ENCODE measurements at places on chromosomes 7 and 10.

GRCh38 chr10:43199684-43200537, 61.7 kb downstream of the CSGALNACT2 start:
- DNase-seq, result no peak

DNA sequence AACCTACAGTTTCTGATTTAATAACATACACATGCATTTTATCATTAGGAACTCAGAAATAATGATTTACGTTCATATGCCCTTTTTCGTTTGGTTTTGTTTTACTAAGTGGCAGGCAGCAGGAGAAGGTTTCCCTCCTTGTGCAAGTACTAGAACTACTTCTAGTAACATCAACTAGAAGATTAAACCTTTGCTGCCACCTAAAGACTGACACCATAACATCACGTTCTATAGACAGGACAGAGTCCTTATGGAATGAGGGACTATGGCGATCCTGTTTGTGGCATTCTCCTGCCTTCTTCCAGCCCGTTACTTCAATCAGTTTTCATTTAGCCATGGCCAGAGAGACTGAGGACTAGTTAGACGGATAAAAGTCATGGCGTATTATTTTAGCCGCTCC, 53.2 kb downstream of the GAD2 start:
- no peak for DNase-seq

GRCh38 chr10:15518250-15518649, 147.2 kb upstream of the FAM171A1 start:
- DNase-seq, result no peak

- no peak for DNase-seq
Measured at GRCh38 chr10:126905776-126906703, 812 bp downstream of the DOCK1 start.

DNA sequence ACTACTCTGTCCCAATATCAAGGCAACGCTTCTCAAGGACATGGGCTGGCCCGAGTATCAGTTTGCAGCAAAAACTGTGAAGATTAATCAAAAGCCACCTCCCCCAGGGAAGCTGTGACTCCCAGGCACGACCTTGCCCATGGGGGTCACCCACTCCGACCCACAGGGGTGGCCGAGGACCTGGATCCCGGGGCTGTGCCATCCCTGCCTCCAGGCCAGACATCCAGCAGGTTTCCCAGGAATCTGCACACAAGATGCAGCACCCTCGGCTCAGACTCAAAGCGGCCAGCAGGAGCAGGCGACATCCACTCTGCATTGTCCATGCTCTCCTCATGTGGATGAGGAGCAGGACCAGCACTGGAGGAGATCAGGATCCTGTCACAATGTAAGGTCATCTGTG, 39.8 kb downstream of the PTPRN2 start:
- no peak for DNase-seq

DNA sequence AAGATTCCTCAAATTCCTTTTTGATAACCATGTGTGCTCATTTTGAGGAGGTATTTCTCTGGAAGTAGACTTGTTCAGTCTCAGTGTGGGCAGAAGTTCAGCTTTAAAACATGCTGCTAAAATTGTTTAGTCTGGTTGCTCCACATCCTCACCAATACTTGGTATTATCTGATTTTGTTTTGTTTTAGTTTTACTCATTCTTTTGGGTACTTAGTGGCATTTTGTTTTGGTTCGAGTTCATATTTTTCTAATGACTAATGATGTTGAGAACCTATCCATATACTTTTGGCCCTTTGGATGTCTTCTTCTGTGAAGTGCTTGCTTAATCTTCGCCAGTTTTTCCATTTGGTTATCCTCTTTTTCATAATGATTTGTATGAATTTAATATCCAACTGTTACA, 694.2 kb upstream of the FZD8 start:
- DNase-seq, result no peak

DNA sequence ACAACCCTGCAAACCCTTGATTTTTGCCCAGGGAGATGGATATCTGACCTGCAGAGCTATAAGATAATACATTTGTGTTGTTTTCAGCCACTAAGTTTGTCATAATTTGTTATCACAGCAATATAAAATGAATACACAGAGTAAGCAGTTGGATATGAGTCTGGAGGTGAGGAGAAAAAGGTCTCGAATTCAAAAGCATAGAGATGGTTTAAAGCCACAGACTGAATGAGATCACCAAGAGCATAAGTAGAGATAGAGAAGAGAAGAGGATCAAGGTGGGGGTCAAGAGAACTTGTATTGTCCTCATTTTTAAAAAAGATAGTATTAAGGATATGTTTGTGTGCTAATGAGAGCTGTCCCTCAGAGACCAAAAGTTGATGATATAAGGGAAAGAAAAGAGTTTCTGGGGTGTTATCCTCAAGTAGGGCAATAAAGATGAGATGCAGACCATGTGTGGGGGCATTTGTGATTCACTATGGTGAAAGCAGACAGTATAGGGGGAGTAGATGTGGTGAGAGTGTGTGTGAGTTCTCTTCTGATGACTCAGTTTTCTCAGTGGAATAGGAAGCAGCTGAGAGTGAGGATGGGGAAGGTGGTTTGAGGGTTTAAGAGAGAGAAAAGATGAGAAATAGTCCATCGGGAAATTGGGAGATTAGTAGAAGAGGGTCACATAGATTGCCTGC, 25.8 kb upstream of the PCGF5 start:
- no peak for DNase-seq

DNA sequence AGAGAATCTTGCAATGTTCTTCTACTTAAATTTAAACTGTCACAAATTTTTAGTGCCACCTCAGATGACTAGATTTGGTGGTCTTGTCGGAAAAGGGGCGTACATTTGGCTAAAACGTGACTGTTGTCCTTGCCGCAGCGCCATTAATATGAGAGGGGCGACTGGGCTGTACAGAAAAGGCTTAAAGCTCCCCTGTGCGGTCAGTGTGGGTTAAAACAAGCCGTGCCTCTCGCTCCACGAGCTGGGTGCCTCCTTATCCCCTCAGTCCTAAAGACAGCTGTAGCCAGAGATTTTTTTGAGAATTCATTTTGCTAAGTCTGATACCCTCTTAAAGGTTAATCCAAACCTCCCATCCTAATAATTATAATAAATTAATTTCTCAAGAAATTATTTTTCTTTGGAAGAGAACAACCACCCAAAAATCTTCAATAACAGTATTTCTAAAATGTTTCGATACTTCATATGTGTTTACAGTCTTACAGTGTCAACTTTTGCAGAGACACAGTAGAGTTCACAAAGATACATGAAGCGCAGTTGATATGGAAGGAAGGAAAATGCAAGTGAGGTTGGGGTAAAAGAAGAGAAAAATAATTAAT, 68.6 kb downstream of the C7orf25 start:
- DNase-seq, result no peak

DNA sequence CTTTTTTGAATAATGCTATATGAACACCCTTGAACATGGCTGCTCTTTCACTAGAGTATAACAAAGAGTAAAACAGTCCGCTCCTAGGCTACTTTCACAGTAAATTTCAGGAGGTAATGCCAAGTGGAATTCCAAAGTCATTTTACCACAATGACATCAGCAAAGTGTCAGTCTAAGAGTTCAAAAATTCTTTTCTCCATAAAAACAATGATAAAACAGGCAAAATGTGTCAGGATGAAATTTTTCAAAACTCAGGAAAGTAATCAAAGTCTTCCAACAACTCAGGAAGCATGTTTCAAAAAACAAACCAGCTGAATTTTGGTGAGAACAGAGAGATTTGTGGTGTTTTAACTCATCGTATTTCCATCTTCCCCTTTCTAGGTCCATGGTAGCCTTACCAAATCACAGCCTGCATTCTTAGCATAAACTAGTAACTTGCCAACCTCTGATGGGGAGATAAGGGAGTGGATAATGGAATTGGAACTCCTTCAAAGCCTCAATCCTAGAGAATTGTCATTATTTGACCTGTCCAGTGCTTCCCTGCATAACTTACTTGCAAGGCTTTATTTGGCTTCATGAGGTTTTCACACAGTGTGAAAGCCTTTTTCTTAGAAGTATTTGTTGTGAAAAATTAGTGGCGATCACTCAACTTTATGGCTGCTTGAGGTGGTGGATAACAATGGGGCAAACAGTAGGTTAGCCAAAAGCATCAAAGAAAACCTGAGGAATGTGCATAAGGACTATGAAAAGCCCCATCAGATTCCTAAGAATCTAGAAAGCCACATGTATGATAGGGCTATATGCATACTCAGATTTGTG, 302.7 kb downstream of the HDAC9 start:
- DNase-seq, result no peak

DNA sequence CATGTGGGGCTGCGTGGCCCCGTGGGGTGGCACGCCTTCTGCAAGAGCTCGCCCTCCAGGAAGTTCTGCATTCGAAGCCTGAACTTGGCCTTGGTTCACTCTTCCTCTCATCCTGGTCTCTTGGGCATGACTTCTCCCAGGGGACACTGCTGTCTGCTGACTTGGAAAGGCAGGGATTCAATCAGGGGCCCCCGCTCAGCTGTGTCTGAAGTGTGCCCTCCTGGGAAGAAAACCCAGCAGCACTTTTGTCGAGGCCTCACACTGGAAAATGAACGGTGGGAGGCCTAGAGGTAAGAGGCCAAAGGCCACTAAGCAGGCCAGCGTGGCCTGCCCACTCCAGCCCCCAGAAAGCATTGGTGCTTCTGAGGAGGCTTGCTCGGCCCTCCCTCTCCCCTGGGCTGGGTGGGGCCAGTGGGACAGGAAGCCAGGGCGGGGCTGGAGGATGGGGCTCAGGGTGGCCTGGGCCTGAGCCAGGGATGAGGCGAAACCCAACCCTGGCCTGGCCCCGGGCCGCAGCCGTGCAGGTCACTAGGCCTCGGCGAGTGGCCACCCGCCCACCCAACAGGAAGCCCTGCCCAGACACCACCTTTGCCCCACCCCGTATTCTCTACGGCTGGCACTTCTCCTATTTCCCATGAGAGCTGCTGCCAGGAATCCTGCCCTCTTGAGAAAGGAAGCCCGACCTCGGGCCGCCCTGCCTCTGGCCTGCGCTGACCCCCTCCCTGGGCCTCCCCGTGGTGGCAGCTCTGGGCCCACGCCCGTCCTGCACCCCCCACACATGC, 81.1 kb downstream of the ZMIZ1 start:
- peak; percentile 50 for DNase-seq

DNA sequence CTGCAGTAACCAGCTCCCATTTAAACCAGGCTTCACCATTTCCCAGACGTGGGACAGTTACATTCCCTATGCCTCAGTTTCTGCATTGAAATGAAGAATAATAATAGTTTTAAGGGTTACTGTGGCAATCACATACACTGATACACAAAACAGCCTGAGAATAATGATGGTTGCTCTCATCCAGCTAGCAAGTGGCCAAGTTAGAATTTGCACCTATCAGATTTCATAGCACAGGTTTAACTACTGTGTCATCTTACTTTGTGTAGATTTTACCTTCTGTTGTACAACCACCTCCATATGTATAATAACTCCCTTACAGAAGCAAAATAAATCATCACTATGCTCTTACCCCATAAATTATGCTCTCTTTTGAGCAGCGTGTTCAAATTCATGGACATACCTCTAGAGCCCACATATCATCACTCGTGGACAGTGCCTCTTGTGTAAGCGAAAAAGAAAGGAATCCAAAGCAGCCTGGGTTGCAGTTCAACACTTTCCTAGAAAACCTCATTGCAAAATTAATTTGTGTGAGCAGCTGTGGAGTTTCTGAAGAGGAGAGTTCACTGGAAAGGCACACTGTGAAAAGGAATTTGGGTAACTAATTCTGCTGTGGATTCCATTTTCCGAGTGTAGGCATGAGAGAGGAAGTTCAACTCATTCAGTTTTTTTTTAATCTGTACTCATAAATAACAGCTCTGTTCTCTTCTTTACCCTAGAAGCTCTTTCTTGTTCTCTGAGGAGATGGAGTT, 492.5 kb downstream of the ARL4A start:
- DNase-seq, result no peak

GRCh38 chr7:68063171-68063570, 1066.5 kb downstream of the TYW1 start:
- no peak for DNase-seq

GRCh38 chr7:50834031-50834535, 51.4 kb upstream of the GRB10 start:
- no peak for DNase-seq

GRCh38 chr7:139829775-139830117, 682 bp downstream of the TBXAS1 start:
- DNase-seq, result no peak

DNA sequence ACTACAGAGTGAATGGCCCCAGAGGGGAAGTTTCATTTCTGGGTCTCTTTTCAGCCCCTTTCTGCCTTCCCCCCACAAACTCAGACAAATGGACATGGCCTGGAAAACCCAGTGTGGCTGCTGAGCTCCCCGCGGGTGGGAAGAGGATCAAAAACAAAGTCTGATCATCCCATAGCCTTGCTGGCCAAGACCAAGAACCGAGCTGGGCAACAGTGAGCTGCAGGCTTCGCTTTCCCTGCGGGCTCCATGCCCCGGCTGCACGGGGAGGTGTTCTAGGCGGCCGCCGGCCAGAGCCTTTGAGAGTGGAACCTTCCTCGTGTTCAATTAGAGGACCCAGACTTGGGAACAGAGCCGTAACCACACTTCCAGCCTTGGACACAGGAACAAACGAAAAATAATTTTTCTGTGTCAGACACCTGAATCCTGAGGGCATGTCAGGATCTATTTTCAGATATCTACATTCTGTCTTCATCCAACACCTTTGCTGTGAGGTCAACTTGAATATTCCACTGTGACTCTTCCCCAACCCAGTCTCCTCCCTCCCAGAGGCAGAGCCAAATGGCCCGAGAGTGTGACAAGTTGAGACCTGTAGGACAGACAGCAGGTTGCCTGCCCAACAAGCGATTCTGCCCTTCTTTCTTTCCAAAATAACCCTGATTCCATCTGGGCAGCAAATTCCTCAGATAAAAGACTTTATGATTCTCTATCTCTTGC, 26.0 kb downstream of the WDR86 start:
- DNase-seq, result no peak

- DNase-seq, result no peak
Measured at GRCh38 chr7:15011289-15011688, 108.7 kb upstream of the DGKB start.

DNA sequence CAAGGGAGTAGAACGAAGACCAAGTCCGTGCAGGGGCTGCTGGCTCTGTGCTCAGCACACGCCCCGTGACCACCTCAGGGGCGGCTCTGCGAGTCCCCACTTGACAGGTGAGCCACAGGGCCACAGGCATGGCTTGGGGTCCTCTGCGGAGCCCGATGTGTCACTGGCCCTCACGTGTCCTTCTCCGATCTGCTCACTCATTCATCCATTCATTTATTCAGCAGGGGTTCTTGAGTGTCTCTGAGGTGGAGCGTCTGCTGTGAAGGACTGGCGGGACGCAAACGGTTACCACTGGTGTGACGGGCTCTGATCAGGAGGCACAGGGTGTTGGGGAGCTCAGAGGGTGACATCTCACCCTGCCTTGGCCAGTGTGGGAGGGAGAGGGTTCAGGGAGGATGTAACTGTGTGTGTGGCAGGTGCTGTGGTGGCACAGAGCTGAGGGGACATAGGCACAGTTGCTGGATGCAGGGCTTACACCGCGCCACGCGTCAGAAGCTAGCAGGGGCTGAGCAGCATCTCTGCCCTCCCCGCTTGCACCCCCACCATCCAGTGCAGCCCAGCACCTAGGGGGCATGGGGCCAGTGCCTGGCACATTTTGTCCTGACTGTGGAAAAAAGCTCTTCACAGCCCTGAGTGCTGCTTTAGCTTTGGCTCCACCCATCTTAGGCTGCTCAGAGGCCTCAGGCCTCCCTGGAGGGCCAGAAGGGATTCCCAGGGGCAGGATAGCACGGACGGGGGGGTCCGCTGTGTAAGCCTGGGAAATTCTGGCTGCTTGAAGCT, 116.8 kb downstream of the LHPP start:
- DNase-seq, result no peak

- no peak for DNase-seq
Measured at GRCh38 chr7:50197549-50197948, 104.5 kb upstream of the ZPBP start.

- DNase-seq, result no peak
Measured at GRCh38 chr7:19692111-19692828, 16.6 kb downstream of the POLR1F start.
